ENCODE measurements at places on chromosomes 11 and 22.

DNA sequence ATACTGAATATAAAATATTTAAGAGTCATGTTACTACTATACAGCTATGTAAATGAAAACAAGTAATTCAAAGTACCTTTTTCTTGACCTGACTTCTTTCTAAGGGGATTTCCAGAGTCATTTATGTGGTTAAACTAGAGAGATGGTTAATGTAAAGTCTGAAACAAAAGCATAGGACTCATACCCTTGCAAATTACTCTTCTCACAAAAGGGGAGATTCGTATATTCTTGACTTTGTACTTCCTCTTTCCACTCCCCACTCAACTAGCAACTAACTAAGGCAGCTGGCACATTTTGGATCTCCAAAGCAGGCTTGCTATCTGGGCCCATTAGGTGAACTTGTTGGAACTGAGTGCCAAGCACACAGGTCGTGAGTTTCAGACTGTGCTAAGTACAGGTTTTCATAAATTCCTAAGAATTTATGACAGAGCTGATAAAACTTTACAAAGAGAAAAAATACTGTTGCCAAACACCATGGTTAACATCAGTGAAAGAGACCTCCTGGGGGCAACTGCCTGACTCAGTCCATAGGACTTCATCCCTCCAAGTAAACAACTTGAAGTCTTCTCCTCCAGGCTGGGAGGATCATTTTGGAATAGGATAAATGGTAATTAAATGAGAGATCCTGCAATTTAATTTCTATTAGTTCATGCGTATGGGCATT is 77.0 kb upstream of the DDI1 start:
- DNase-seq: no peak

DNA sequence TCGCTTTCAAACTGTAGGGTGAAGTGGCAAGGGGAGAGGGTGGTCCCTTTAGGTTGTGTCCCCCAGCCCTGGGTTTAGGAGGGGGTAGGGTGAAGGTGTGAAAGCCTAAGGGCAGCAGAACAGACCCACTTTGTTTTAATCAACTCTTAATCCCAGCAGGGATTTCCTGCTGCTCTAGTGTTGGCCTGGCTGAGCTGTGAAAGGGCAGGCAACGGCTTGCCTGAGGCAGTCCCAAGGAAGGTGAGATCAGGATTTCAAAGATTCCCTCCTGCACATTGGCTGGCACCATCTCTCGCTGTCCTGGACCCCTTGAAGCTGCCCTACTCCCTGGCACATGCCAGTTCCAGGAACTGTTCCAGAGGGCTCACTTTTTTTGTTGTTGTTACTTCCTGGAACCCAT is 221.3 kb downstream of the INSC start:
- no peak for DNase-seq

DNA sequence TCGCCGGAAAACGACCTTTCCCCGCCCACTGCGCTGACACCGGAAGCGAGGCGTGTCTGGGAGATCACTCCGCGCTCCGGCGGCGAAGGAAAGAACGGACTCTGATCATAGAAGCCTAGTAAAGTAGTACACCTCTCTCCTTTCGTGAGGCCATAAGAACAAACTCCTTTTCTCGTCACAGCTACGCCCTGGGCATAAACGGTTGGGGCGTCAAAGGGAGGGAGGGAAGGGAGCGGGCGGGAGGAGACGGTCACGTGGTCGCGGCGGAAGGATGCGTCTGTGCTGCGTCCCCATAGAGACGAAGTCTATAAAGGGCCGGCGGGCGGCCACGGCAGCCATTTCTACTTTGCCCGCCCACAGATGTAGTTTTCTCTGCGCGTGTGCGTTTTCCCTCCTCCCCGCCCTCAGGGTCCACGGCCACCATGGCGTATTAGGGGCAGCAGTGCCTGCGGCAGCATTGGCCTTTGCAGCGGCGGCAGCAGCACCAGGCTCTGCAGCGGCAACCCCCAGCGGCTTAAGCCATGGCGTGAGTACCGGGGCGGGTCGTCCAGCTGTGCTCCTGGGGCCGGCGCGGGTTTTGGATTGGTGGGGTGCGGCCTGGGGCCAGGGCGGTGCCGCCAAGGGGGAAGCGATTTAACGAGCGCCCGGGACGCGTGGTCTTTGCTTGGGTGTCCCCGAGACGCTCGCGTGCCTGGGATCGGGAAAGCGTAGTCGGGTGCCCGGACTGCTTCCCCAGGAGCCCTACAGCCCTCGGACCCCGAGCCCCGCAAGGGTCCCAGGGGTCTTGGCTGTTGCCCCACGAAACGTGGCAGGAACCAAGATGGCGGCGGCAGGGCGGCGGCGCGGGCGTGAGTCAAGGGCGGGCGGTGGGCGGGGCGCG is at the start of gene ATF4:
Gene ATF4 (plus strand): TSS at position 337 of the 880 bp plus-strand sequence. CDS start 884 bp downstream, outside the sequence.
- peak; percentile 82 for DNase-seq

DNA sequence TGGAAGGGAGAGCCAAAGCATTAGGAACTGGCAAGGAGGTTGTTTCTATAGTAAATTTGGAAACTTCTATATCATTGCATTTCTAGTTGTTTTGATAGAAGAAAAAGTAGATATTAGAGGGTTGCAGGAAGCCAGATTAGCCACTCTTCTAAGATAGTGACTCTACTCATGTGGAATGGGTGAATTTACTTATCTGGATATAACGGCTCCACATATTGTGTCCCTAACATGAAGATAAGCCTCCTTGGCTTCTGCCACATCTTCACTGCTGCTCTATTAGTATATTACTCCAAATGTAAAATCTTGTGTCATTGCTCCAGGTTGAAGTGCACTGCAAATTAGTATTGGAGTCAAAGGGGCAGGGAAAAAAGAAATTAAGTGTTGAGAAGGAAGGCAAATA is 283.3 kb downstream of the CASP12 start:
- no peak for DNase-seq

- DNase-seq: no peak
Observed at GRCh38 chr11:28017816-28018215, 90.1 kb downstream of the KIF18A start.

Data from D341Med (cell line).